Brain (organoid and tissue), 16 donors: ENCODE measurements at places on chromosomes 7 and 10. TPM values are rescaled to one million over a fixed set of nuclear protein-coding genes. Genes with fewer than 3 reads are reported as not detected.

POM121C gene
- polyA plus RNA-seq, result 47.9 TPM

DNA sequence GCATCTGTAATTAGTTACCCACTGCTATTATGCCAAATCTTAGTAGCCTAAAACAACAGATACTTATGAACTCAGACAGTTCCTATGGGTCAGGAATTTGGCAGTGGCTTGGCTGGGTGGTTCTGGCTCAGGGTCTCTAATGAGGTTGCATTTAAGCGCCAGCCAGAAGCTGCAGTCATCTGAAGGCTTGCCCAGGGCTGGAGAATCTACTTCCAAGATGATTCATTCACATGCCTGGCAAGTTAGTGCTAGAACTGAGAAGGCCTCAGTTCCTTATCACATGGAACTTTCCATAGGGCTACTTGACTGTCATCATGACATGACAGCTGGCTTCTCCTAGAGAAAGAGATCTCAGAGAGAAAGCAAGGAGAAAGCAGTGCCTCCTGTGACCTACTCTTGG is 121.3 kb downstream of the AVL9 start:
- DNase-seq, result no peak

GRCh38 chr10:1086787-1087186 is 30.6 kb downstream of the WDR37 start:
- no peak for DNase-seq

DNA sequence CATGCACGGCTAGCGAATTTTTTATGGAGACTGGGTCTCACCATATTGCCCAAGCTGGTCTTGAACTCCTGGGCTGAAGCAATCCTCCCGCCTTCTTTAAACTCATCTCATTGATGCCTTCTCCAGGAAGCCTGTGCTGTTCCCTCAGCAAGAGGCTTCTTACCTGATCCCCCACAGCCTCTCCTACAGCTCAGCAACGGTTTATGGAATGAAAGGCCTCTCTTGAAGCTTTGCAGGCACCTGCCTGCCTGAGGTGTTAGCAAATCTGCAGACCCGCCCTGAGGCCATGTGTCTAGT is 468 bp upstream of the TRIM56 start:
- DNase-seq, result no peak

GRCh38 chr10:131641231-131641630 is 259.6 kb upstream of the PPP2R2D start:
- DNase-seq, result no peak
